Cardiac atrium fibroblast (primary cell): ENCODE measurements at places on chromosomes 3 and 15. TPM values are rescaled to one million over a fixed set of nuclear protein-coding genes. Genes with fewer than 3 reads are reported as not detected.

AMIGO3 gene
- 4.9 TPM in 1 of 2 replicates, not detected in the other for total RNA-seq

GP9 gene
- total RNA-seq, result not detected in 2 replicates

TMEM40 gene
- not detected in 2 replicates for total RNA-seq

CYP8B1 gene
- not detected in 2 replicates for total RNA-seq

MINAR1 gene
- total RNA-seq, result 0.36 and 0.49 TPM in 2 replicates

KNSTRN gene
- total RNA-seq, result 14.3 and 16.5 TPM in 2 replicates

PTX3 gene
- 3,721 and 3,941 TPM in 2 replicates for total RNA-seq

CDHR4 gene
- total RNA-seq, result not detected in 2 replicates

ERICH6 gene
- total RNA-seq, result 0.32 TPM in 1 of 2 replicates, not detected in the other

ALAS1 gene
- total RNA-seq, result 22.7 and 29.6 TPM in 2 replicates
